ENCODE measurements at places on chromosomes 16 and 17. TPM values are rescaled to one million over a fixed set of nuclear protein-coding genes. Genes with fewer than 3 reads are reported as not detected.

- no peak for DNase-seq
Measured at GRCh38 chr16:67966549-67967182, 1.8 kb downstream of the SLC12A4 start.

DNA sequence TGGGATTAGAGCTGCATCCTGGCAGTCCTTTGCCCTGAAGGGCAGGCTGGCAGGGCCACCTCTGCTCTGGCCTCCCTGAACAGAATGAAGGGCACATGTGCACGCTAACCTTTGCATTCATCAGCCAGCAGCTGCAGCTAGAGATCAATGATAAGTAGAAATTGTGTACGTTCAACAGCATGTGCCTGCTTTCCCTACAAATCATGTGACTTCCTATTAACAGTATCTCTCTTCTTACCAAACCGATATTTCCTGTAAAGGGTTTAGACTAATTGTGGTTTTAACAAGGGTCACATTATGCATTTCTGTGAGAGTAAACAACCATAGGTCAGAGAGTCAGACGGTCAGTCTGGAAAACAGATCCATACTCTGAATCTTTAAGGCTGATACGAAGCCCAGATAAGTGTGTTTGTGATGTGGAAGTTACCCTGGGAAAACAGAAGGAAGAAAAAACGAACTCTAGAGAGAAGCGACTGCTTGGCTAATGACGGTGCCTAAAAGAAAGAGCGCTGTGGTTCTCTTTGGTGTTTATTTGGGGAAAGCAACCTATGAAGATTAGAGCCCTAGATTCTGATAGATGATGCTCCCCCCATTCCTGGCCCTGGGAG, 219.4 kb downstream of the MAF start:
- no peak for DNase-seq

GRCh38 chr16:87196661-87197060, 120.5 kb downstream of the C16orf95 start:
- DNase-seq, result no peak

- DNase-seq, result no peak
Measured at GRCh38 chr16:67546761-67547422, 15.4 kb upstream of the CTCF start.

DNA sequence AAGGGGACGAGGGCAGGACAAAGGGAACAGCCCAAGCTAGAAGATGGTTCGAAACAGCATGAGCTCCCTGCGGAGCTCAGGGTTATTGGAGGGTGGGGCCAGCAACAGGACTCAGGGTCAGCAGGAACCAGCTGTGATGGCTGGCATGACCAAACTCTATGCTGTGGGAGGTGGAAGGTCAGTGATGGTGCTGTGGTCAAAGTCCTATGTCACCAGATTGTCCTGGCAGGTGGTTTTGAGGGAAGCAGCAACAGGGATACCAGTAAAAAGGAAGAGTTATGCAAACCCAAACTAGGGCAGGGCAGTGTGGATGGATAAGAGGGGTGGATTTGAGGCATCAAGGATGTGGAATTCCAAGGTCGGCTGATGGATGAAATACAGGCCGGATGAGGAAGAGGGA, 32.4 kb downstream of the CACNG4 start:
- no peak for DNase-seq

GRCh38 chr16:29694384-29695195, 15.6 kb downstream of the QPRT start:
- DNase-seq, result no peak

DNA sequence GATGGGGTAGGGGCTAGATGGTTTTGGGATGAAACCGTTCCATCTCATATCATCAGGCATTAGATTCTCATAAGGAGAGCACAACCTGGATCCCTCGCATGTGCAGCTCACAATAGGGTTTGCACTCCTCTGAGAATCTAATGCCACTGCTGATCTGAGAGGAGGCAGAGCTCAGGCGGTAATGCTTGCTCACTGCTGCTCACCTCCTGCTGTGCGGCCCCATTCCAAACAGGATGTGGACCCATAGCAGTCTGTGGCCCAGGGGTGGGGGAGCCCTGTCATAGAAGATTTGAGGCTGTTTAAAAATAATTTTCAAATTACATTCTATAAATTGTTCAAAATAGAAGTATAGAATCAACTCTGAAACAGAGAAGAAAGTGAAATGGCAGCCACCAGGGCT, 50.8 kb downstream of the PHKB start:
- no peak for DNase-seq

GRCh38 chr17:28338056-28338768, 2.7 kb downstream of the TNFAIP1 start:
- DNase-seq, result no peak

DNA sequence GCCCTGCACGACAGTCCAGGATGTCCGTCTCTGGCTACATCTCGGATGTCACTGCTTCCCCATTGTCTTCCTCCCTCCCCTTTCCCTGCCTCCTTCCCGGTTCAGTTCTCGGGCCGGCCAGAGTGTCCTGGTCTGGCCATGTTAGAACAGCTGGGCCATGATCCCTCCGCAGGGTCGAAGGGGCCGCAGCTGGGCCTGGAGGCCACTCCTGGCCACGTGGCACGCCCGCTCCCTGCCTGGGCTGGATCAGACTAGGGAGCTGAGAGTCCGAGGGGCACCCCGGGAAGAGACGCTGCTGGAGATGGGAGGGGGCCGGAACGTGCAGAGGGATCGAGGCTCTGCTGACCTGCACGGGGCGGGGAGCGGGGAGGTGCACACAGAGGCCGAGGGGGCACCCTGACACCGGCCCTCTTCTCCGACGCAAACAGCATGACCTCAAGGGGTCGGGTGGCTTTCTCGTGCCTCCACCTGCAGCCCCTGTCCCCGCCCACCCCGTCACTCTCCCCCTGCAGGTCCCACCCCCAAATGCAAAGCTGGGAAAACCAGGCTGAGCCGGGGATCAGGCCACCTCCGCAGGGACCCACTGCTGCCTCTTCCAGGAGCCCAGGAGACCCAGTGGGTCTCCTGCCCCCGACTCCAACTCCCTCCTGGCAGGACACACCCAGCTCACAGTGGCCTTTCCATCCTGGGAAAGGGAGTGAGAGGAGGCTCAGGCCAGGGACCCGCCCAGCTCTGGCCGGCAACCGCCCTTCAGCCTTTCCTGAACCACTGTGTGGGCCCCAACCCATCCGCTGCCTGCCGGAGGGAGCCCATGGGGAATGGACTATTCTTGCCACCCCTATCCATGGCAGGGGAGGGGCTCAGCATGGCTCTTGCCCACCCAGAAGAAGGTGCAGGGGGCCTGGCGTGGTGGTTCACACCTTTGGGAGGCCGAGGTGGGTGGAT, 38.5 kb downstream of the CTU2 start:
- no peak for DNase-seq

DNA sequence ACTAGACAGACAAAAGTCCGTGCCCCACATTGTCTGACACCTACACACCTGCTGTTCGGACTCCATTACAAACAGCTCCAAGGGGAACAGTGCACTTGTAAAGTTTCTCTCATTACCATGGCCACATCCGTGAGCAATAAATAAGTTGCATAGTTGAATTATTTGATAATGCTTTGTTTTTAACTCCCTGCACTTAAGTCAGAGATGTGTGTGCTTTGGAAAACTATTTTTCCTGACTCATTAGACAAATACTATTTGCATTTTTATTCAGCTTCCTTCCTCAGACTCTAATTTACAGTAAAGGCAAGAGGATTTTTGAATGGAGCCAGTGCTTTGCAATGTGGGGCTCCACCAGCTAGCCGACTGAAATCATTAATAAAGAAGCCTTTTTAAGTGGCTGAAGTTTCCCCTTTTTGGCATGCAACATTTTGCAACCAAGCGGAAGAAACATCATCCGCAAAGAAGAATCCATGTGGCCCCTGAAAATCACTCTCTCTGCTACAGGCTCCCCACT, 6.5 kb upstream of the CCL2 start:
- DNase-seq, result no peak

DNA sequence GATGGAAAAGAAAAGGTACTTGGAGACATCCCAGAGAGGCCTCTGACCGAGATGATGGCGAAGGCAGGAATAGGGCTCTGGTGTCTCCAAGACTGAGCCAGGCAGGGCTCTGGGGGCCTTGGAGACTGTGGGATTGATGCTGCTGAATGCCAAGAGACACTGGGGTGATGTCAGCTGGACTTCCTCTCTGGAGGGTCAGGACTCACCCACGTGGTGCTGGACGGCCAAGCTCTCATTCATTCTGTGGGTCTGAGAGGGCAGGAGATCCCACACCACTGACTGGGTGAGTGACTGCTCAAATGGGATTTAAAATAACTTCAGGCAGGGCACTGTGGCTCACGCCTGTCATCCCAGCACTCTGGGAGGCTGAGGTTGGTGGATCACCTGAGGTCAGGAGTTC, 64.8 kb downstream of the NT5M start:
- DNase-seq, result no peak

- no peak for DNase-seq
Measured at GRCh38 chr17:36205637-36206485, 5.0 kb upstream of the CCL4L2 start.

DNA sequence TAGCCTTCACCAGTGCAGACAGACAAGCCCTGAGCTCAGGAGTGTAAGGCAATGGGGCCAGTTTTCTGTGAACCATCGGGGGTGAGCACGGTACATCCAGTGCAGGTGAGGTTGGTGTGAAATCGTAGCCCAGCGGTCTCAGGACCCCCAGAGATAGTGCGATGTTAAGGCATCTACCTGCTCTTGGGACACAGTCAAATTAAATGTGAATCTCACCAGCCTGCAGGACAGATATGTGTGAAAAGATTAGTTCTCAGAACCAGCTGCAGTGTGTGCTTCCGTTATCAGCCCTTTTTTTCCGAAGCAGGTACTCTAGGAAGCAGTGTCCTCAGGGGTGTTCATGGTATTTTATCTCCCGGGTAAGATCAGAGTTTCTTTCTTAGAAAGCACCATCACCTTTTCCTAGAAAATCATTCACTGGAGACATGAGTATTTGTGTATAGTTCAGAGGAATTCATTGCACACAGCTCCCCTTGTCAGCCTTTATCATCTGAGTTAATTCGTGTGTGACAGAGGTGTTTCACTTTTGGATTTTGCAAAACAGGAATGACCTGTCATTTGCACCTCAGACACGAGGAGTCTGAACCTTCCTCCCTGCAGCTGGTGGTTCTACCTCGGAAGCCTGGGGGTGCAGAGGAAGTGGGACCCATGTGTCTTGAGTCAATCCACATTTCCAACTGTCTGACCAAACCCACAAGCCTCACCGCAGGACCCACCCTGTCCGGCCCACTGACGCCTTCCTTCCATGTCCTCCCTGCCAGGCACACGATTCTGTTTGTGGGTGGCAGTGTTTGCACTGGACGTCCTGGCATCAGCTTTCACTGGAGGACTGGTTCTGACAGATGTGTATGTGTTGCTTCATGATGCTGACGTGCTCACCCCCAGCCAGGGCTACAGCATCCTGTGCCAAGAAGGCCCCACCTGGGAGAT, 107.8 kb downstream of the CLEC16A start:
- DNase-seq, result no peak

DNA sequence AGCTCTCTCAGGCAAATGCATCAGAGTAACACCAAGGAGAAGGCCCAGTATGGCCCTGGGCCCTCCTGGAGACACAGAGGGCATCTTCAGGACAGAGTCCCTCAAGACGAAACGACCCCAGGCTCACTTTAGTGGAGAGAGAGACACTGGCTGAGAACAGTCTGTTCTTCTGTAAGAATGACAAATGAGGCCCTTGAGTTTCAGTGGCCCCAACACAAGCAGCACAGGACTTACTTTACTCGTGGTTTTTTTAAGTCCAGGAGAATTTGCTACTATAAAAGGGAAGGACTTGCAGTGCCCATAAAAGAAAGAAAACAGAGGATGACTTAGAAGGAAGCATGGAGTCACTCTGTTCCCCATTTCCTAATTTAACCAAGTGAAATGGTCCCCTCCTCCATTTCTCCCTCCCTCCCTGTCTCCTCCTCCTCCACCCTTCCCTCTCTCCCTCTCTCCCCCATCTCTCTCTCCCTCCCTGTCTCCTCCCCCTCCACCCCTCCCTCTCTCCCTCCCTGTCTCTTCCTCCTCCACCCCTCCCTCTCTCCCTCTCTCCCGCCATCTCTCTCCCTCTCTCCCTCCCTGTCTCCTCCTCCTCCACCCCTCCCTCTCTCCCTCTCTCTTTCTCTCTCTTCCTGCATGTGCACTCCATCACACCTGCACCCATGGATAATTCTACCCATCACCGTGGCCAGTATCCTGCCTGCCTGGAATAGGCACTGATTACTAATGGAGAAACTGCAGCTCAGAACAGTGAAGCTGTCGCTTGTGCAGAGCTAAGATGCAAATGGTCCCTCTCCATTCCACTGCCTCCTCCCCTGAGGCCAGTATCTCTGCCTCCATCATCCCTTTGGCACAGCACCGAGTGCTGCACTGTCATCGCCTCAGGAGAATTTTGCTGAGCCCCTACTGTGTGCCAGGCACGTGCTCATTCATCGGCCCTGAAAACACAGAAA, 47.3 kb upstream of the RBFOX3 start:
- no peak for DNase-seq

DNA sequence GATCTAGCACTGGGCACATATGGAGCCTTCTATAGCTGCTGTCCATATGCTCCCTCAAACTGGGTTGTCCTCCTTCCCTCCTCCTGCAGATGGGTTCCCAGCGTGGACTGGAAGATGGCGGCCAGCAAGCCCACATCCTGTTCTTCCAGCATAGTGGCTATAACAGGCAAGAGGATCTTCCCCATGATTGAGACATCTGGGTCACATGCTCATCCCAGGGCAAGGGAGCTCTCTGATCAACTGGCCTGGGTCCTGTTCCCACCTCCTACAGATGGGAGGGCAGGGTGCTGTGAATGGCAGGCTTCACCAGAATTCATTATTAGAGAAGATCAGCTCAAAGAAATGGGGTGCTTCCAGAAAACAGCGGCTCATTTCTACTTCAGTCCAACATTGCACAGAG, 210.2 kb downstream of the PARN start:
- DNase-seq, result no peak

- no peak for DNase-seq
Measured at GRCh38 chr17:30600830-30601494, 123.8 kb downstream of the GOSR1 start.

GRCh38 chr16:55073830-55074229, 143.2 kb downstream of the IRX5 start:
- DNase-seq, result no peak

- DNase-seq, result no peak
Measured at GRCh38 chr17:76643553-76644148, at the start of gene ST6GALNAC1. ST6GALNAC1 (minus strand) TSS chr17:76643757; CDS start chr17:76643638, 119 bp downstream.

The PDPK1 gene
- total RNA-seq, result 43.2 TPM

The C16orf89 gene
- not detected for total RNA-seq

The CLDN6 gene
- 1.2 TPM for total RNA-seq

The BRICD5 gene
- 8.7 TPM for total RNA-seq

The ZACN gene
- total RNA-seq, result not detected

The KNOP1 gene
- total RNA-seq, result 70.1 TPM

The HID1 gene
- total RNA-seq, result 10.9 TPM

The KRTAP4-6 gene
- not detected for total RNA-seq

The ARL4D gene
- total RNA-seq, result 4.5 TPM

The ABCA9 gene
- total RNA-seq, result 0.05 TPM

The PPP1R27 gene
- not detected for total RNA-seq

The SLFN13 gene
- 56.5 TPM for total RNA-seq

The TLE7 gene
- not detected for total RNA-seq

The GAS2L2 gene
- not detected for total RNA-seq
